Effector CD8-positive, alpha-beta T cell (primary cell): ENCODE measurements at places on chromosomes 1 and 21.

DNA sequence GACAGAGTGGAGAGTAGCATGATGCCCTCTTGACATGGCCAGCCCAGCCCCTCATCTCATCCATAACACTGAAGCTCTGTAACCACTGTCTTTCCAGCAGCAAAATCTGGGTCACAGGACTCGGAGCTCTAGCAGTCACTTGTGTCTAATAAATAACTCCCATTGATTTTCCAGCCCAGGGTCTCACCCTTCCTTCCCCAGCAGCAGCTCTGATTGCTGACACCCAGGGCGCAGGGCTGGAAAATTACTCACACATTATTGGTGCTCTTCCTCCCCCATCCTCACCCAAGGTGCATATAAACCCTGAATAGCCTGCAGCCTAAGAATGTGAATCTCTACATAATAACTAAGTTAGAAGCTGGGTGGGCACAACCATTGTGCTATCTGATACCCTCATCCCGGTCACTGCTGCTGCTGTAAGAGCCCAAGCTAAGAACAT is 21.1 kb upstream of the OR10J5 start:
- DNase-seq: no peak

- DNase-seq: no peak
Observed at GRCh38 chr1:8706995-8707396, 110.4 kb downstream of the RERE start.

DNA sequence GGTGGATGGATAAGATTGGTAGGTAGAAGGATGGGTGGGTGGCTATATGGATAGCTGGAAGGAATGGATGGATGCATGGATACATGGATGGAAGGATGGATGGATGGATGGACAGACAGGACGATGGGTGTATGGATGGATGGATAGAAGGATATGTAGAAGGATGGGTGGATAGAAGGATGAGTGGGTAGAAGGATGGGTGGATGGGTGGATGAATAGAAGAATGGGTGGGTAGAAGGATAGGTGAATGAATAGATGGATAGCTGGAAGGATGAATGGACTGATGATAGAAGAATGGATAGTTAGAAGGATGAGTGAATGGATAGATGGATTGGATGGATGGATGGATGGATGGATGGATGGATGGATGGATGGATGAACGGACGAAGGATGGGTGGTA is 5.0 kb downstream of the MASP2 start:
- no peak for DNase-seq

DNA sequence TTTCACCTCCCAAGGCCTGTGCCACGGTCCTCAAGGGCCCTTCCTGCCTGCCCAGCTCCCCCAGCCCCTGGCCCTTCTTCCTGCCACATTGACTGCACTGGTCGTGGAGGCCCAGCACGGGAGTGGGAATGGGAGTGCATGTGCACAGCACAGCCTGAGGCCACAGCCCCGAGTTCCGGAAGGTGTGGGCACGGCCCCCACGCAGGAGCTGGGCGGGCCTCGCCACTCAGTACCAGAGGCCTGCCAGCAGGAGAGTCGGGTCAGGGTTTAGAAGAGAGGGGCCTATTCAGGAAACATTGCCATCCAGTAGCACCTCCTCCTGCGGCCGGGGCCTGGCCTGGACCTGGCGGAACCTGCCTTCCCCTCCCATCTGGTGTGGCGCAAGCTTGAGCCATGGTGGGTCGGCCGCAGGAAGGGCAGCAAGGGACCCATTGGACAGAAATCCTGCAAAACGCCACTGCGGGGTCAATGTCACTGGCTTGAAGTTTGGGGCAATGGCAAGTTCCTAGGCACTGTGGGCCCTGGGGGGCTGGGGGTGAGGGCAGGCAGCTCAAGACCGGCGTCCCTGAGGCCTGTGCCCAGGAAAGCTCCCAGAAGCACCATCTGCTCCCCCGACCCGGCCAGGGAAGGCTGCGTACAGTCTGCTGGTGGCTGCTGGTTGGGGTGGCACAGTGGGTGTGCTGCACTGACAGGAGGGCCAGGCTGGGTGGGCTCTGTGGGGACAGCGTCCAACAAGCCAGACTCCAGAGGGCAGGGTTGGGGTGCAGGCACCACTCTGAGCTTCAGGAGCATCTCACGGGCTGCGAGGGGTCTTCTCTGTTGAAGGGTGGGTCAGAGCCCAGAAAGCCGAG is 1.8 kb upstream of the TMEM52 start:
- no peak for DNase-seq

DNA sequence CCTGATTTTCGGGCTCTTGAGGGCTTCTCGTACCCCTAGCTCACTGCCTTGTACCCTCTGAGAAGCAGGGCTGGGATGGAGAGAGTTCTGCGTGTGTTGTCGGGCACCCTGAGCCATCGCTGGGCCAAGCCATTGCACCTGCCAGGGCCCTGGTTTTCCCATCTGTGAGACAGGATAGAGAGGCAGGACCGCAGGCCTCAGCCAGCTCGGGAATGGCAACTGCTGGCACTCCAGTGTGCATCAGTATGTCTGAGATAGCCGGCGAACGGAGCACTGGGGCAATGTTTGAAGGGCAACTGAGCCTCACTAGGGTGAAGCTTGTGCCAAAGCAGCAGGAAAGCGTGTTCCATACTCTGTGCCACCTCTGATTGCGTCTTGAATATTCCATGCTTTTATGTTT is 66.9 kb downstream of the TENT5C start:
- no peak for DNase-seq

- DNase-seq: no peak
Observed at GRCh38 chr1:216054600-216054999, 368.6 kb downstream of the USH2A start.

DNA sequence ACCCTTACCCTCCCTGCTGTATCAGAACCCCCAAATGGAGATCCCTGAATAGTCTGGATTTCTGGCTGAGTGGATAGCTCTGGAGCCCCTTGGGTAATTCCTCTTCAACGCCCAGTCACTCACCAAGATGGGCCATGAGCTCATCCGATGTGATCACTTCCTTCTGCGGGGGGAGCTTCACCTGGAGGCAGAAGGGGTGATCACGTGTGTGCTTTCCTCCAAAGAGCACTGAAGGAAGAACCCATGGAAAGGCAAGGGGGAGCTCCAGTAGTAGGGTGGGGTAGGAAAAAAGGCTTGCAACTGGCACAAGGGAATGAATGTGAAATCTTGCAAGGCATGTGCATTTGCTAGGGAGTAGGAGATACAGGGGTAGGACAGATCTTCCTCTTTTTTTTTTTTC is 5.1 kb downstream of the MINDY1 start:
- DNase-seq: no peak

- DNase-seq: no peak
Observed at GRCh38 chr1:68232289-68233148, at the start of gene WLS. Gene WLS (minus strand): TSS chr1:68232523. CDS start chr1:68232299, 224 bp downstream.

- DNase-seq: no peak
Observed at GRCh38 chr1:51733793-51734522, 117.1 kb downstream of the OSBPL9 start.

GRCh38 chr1:112840631-112841624 is 115.1 kb downstream of the SLC16A1 start:
- no peak for DNase-seq

DNA sequence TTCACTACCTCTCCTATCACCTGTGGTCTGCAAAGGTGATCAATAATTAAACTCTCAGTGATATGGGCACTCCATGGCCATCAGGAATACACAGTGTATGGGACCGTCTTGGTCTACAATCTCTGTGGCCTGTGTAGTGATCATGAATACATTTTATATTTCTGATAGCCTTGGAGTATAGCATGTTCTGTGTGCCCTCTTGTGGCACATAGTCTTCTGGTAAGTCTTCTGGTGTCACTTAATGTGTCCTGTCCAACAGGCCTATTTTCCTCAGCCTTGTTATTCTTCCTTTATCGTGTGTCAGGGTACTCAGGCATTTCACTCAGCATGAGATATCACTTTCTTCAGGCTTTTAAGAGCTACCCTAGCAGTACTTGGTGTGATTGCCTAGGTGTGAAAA is 393.6 kb downstream of the AGBL4 start:
- DNase-seq: no peak

GRCh38 chr1:26959722-26960624 is at the start of gene KDF1:
Gene KDF1 (minus strand): TSS chr1:26960468. CDS start chr1:26952380, 8,088 bp downstream.
- peak; percentile 31 for DNase-seq

GRCh38 chr1:181033128-181033798 is 520 bp upstream of the MR1 start:
- no peak for DNase-seq

GRCh38 chr1:27143401-27143800 is 11.5 kb downstream of the SLC9A1 start:
- no peak for DNase-seq
